Activated CD4-positive, alpha-beta T cell treated with anti-CD3 and anti-CD28 coated beads for 24 hours (primary cell): ENCODE measurements at places on chromosomes 3 and 15.

DNA sequence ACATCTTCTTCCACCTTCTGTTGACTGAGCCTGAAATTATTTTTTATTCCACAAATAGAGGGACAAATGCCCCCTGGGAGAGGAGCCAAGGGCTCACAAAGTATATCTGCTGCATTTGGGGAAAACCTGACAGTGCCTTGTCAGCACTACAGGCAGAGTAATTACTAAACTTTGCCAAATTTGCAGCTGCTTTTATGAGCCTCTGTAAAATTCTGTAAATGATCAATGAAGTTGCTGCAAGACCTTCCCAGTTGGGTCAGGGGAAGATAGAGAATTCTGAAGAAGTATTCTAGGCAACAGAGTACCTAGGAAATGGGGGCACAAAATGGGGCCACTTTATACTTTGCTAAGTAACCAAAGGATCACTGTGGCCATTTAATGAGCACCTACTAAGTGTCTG is 10.5 kb downstream of the GHSR start:
- DNase-seq, result no peak

DNA sequence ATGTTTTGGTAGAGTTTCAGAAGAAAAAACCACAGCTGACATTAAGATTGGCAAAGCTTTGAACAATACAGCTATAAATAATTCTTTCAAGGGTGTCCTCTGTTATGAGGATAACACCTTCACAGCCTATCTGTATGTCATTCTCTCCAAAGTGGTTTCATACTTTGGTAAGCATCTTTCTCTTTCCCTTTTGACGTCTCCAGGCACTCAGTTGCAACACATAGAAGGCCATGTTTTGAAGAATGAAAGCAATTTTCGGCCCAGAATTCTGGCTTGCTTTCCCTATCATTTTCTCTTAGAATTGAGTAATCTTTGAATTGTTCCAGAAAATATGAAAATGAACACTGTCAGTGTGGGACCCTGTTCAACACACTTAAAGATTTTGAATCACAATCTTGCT is 200.0 kb upstream of the CBLB start:
- no peak for DNase-seq

DNA sequence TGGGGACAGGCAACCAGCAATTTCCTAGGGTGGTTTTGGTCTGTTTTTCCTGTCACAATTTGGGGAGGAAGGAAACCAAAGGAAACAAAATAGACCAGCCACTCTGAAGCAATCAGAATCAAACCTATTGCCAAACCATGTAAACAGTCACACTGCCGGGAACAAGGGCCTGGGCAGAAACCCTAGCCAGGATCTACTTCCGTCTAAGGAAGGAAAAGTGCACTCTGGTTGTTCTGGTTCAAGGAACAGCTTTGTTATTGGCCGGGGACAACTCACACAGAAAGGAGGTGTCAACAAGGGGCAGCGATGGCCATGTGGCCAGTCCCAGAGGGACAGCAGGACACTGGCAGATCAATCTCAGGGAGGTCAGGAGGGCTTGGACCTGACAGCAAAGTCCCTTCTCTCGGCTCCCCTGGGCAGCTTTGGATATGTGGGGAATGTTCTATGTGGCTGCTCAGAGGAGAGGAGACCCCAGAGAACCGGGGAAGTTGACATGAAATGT is 17.5 kb upstream of the RAD18 start:
- no peak for DNase-seq

DNA sequence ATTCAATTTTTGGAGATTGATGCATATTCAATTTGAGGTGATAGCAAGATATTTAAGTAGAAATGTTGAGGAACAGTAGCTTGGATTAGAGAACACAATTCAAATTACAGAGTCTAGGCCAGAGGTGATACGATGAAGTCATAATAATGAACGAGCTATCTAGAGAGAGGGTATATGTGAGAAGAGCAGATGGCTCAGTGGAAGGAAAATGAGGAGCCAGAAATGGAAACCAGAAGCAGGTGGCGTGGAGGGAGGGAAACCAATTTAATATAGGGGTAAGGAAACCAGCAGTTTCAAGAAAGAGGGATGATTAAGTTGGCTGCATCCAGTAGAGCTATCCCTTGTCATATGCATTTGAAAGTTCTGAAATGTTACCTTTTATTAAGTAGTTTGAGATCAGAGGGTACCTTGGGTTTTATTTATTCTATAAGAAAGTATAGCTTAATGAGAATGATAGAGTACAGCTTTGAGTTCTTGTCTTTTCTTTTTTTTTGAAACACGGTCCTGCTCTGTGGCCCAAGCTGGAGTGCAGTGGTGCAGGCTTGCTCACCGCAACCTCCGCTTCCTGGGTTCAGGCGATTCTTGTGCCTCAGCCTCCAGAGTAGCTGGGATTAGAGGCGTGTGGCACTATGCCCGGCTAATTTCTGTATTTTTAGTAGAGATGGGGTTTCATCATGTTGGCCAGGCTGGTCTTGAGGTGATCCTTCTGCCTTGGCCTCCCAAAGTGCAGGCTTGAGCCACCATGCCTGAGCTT is 22.1 kb downstream of the NCK1 start:
- DNase-seq, result no peak

DNA sequence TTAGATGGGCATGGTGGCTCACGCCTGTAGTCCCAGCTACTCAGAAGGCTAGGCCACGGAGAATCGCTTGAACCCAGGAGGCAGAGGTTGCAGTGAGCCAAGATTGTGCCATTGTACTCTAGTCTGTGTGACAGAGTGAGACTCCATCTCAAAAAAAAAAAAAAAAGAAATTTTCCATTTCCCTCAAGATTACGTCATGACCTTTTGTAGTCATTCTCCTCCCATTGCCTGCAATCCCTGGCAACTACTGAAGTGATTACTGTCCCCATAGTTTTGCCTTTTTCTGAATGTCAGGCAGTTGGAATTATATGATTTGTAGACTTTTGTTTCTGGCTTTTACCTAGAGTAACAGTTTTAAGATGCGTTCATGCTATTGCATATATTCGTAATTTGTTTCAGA is 28.0 kb downstream of the WDR76 start:
- DNase-seq, result no peak

DNA sequence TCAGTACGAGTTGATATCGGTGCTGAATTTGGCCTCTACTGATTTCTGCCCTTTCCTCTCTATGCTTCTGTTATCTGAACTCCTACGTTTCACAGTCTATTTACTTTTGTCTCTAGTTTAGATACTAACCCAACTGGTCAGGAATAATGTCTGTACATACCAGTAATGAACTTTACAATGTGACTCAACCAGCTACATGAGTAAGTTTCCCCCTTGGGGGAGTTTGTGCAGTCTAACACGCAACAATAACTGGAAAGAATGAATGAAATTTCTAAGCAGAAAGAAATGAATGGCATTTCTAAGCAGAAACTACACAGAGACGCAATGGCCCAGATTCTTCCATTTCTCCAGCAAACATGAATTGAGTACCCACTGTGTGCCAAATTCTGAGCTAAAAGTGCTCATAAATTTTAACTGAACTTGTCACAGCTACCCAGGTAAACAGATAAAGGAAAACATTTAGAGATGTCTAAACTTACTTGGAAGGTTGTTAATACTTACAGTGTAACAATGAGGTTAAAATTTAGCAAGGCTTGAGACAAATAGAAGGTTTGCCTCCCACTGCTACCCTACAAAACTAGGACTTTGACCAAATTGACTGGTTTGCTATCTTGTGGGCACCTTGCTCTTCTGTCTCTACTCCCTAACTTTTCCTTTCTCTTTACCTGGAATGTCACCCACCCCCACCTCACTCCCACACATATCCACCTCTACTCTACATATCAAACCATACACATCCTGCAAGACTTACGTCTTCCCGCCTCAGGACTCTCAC is 11.6 kb downstream of the UPK1B start:
- DNase-seq, result no peak

DNA sequence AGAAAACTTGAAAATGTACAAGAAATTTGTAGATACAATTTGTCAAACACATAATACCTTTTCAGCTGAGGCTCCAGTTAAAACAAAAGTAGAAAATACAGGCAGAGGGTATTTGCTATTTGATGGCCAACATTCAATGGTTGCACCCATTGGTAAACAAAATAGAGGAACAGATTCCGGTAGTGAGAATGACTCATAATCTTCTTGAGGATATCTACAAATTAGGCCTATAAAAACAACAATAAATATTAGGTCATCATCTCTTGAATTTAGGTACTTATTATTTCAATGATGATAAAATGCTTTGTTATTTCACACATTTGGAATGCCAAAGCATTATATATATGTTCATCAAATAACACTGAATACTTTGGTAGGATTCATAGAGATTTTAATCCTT is 53.4 kb downstream of the DENND4A start:
- no peak for DNase-seq

DNA sequence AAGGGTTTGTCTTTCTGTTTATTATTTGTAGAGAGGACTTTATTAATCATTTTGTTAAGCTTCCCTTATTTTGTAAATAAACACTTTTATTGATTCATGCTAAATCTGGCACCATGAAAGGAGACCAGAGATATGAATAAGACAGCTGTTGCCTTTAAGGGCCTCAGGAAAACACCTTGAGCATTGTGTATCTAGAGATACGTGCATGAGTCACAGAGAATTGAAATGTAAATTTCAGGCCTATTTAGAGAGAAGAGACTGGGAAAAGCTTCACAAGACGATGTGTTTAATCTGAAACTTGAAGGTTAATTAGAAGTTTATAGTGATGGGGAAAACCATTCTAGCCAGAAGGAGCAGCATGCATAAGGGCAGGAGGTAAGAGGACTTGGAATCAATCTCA is 28.6 kb upstream of the UTS2B start:
- DNase-seq, result no peak

DNA sequence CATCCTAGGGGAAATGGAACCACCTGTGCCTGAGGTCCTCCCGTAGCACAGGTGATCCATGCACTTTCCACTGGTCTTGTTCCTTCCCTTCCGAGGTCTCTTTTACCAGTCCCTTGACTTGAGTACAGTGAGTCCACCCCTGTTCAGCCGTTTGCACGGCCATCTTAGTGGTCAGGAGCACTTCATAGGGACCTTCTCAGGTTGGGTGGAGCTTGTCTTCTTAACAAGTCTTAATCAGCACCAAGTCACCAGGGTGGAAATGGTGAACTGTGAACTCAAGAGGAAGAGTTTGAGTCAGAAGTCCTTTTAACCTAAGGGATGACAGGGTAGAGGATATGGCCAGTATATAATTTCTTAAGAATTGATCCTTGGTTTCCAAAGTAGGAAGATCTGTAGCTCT is 21.4 kb downstream of the ARL8B start:
- DNase-seq, result no peak

GRCh38 chr3:169818316-169818715 is 5.6 kb upstream of the LRRC34 start:
- no peak for DNase-seq

- DNase-seq, result no peak
These were observed 1.7 kb upstream of the GPR87 start for GRCh38 chr3:151318313-151318712.

DNA sequence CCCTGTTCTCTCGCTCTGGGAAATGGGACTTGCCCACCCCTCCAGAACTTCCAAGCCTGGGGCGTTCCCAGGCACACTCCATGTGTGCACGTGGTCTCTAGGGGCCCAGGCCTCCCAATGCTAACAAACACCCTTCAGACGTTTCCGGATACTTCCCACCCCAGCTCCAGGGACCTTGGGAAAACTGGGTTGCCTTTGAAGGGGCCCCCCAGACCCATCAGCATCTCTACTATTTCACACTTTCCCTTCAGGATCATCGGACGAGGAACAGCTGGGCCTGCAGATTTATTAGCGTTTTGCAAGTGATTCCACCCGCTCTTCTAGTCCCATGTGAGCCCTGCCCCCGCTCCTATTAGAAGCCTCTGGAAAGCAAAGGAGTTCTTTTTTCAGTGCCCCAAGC is 63.2 kb downstream of the MAGEF1 start:
- DNase-seq, result no peak

DNA sequence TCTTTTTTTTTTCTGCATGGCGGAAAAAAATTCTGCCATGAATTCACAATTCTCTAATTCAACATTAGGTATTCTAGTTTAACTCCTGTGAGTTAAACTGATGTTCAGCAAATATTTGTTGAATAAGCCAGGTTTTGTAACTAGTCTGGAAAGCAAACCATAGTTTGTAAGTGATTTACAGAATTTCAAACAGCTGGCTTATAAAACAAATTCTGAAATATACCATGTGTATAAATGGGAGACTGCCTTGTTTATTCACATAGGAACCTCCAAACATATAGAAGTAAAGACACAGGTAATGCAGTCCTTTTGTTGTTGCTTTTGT is 101.1 kb downstream of the IL1RAP start:
- DNase-seq, result no peak

GRCh38 chr3:4231041-4231440 is 72.1 kb upstream of the SETMAR start:
- DNase-seq, result no peak

GRCh38 chr3:124576565-124577493 is 153.4 kb upstream of the UMPS start:
- no peak for DNase-seq

DNA sequence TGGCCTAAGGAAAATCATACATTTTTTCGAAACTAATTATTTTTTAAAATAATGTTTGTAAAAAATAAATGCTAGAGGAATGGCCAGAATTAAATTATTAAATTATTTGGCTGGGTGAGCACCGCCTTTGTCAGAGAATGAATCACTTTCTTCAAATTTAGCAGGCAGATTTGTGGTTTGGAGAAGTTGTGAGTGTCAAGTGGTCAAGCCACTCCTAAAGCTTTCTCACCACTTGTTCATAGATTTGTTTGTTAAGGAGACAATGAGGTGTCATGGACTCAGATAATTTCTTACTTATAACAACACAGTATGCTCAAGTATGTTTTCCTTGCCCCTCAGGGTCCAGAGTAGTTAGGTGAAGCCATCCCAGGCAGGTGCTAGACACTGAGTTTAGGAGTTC is 196.2 kb downstream of the TUSC7 start:
- no peak for DNase-seq

DNA sequence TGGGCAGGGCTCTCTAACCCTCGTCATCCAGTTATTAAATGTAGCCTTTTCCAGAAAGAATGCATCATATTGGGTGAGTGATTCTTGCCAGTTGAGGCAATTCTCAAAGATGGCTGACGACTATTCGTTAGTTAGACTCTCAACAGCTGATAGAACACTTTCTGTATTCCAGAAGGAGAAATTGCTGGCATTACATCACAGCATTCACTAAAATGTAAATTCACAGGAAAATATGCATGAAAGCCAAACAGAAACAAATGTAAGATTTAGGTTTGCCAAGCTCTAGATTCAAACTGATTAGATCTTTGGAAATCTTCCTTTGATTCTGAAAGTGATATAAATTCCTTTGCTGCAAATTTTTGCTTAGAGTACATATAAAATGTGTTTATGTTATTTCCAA is 1501.0 kb downstream of the SI start:
- no peak for DNase-seq

DNA sequence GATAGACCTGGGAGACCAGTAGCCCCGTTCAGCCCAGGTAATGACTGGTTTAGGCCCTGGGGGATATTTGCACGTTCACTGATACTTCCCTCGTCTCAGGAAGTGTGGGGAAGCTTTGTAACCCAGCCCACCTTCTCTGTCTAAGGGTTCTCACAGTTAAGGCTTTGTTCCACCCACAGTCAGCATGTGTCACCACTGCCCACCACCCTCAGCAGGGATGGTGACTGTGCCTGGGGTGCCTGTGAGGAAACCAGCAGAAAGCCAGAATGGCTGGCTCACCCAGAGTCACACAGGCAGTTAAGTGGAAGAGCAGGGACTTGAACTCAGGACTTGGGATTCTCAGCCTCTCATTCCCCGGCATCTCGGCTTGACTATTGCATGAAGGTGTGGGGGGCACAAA is 5.2 kb downstream of the KBTBD13 start:
- DNase-seq, result no peak

GRCh38 chr15:77607894-77608261 is 24.8 kb downstream of the LINGO1 start:
- DNase-seq, result no peak
